ENCODE measurements at places on chromosomes 6 and 20.
A peak's percentile ranks its signal among the peaks of the same experiment; 100 is the strongest.

DNA sequence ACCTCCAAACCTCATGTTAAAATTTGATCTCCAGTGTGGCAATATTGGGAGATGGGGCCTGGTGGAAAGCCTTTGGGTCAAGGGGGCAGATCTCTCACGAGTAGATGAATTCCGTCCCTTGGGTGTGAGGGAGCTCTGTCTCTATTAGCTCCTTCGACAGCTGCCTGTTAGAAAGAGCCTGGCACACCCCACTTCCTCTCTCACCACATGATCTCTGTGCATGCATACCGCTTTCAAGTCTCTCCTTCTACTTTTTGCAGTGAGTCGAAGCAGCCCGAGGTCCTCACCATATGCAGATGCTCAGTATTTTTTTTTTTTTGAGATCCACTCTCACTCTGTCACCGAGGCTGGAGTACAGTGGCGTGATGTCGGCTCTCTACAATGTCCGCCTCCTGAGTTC is 176.9 kb downstream of the SYNDIG1 start:
- peak; percentile 28 for DNase-seq

DNA sequence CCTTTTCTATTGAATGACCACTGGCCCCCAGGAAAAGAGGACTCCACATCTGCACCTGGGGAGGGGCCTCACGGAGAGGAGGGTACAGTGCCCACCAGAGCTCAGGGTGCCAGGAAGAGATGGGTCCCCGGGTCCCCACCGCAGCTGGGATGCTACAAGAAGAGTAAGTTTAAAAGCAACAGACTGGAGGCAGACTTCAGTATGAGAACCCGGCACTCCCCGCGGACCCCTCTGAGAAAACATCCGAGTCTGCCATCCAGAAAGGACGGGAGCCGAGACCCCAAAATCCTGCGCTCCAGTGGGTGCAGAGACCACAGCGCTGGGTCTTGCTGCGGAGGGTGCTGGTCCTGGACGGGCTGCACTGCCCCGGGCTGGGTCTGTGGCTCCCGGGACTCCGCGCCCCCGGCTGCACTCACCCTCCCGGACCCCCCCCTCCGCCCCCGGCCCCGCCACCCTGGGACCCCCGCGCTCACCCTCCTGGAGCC is 350 bp downstream of the HELZ2 start:
- DNase-seq: no peak

GRCh38 chr6:91420243-91420642 is 833.4 kb upstream of the MAP3K7 start:
- DNase-seq: no peak

- peak; percentile 88 for DNase-seq
Measured at GRCh38 chr6:43070028-43070632, 6.0 kb upstream of the PTK7 start.

DNA sequence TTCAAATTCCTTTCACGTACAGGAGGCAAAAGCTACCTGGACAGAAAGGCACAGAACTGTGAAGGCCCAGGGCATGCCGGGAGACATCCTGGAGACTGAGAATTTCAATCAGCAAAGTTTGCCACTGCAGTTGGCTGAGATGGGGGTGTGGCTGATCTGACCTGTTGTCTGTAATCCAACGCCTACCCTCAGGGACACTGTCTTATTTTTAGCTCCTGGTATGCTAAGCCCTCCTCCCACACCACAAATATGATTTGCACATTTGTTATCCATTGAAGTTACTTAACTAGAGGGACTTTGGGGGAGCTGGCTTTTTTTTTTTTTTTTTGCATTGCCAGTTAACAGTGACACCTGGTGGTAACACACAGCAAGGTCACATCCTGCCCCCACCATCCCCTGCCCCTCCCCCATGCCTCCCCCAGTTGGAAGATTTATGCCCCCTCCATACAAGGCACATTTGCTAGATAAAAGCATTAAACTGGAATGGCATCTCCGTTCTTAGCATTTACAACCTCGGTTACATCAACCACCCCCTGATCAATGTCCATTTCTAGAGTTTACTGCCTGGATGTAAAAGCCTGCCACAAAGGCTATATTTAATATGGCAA is 40.4 kb downstream of the TTI1 start:
- peak; percentile 67 for DNase-seq

GRCh38 chr6:97437087-97437486 is 154.1 kb upstream of the MMS22L start:
- peak; percentile 51 for DNase-seq

DNA sequence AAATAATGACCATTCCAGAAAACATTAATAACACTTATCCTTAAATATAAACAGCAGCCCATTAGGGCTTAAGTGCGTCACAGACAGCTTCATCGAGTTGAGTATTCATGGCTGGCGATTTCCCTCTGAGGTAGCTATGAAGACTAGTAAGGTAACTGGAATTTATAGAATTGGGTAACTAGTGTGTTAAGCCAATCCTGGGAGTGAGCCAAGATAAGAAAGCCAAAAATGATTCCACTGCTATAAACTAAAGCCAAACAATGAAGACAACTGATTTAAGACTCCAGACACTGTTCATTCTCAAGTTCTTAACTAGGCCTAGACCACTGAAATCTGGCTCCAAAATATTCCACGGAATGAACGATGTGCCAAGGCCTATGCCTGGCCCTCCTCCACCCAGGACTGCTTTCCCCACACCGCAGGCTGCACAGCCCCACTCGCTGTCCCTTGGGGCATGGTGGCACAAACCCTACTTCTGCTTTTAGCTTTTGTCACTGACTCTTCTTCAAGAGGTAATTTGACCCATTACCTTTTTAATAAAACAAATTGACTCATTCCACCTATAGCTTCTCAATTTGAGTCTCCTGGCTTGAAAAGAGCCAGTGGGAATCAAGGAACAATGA is 66.0 kb downstream of the BLOC1S5 start:
- no peak for DNase-seq

DNA sequence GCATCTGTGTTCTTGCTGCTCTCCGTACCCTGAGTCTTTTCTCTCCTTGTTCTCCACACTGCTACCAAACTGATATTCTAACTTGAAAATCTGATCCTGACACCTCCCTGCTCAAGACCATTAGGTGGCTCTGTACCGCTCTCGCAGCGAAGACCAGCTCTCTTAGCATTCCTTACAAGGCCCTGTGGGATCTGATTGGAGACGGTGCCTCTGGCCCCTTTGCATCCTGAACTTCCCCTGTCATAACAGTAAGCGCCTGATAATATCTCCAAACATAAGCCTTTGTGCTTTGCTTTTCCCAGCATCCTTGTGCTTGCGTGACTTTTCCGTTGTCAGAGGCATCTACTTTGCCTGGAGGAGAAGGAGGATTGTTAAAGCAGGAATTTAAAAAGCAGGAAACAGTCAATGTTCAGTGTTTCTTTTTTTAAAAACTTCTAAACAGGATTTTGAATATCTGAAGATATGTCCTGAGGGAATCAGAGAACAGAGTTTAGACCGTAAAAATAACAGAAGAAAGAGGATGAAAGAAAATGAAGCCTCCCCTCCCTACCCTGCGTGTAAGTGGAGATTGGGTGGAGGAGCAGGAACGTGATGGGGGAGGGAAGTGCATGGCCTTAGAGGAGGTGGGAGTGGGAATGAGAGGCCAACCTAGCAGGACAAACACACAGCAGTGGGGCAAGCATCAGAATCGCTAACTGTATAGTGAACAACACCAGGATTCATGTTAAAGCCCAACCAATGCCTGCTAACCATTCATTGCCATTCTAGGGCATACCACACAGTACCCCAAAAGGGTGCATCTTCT is 89.2 kb upstream of the STMND1 start:
- DNase-seq: no peak

DNA sequence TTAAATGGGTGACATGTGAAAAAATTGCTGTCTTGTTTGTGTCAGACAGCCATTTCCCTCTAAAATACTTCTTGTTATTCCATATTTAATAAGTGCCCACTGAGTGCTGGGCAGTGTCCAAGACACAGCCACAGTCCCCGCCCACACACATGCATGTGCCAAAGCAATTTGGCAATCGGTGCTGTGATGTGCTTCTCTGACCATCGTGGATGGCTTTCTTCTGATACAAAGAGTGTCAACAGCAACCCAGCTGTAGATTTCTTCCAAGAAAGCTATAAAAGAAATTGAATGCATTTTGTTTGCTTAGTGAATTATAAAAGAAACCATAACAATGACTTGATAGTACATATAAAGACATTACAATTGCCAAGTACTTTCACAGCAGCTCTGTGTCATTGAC is 140.5 kb upstream of the ATXN1 start:
- peak; percentile 40 for DNase-seq

DNA sequence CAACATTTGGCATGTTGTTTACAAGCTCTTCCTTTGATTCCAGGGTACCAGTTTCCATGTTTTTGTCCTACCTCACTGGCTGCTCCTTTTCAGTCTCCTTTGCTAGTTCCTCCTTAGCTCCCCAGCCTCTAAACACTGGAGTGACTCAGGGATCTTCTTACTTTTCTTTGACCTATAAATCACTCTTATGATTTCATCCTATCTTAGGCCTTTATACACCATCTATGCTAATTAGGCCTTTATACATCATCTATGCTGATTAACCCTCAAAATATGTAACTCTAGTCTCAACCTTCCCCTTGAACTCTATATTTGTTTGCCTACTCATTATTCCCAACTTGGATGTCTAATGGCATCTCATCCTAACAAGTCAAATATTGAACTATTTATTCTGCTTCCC is 9.5 kb downstream of the TMEM30A start:
- DNase-seq: no peak

GRCh38 chr6:28209753-28210535 is 15.1 kb upstream of the ZSCAN9 start:
- DNase-seq: no peak

GRCh38 chr20:24339210-24339641 is 130.2 kb upstream of the SYNDIG1 start:
- DNase-seq: no peak

GRCh38 chr20:32971703-32972161 is 32.5 kb downstream of the SUN5 start:
- peak; percentile 52 for DNase-seq

GRCh38 chr20:17571153-17571527 is 1.3 kb downstream of the DSTN start:
- DNase-seq: peak; percentile 82

DNA sequence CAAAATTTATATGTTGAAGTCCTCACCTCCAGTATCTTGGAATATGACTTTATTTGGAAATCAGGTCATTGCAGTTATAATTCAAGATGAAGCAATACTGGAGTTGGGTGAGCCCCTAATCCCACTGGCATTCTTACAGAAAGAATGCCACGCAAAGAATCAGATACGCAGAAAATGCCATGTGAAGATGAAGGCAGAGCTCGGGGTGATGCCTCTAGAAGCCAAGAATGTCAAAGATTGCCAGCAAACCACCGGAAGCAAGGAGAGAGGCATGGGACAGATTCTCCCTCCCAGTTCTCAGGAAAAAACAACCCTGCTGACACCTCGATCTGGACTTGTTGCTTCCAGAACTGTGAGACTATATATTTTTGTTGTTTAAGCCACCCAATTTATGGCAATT is 273.4 kb upstream of the CITED2 start:
- no peak for DNase-seq

DNA sequence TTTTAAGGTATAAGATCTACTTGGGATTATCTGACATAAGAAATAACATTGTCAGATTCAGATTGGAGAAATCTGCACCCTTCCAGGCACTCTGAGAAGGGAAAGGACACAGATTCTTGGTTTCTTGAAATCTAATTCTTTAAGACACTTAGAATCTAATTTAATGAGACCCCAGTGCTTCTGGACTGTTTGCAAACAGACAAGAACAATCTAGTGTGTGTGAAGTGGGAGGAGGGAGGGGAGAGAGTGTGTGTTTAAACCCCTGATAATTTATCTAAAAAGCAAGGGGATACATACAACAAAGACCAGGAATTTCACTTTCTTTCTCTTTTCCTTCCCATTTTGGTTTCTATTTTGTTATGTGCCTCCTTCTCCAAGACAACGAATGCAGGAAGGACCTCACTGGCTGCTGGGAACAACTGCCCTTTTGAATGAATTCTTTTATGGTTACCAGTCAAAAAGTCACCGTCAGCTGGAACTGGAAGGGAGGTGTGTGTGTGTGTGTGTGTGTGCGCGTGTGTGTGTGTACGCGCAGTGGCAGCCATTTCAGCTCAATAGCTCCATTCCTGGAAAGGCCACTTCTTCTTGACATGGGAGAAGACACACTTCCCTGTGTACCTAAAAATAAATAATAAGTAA is 129.4 kb downstream of the BCAS1 start:
- peak; percentile 50 for DNase-seq

GRCh38 chr6:25175196-25175595 is 104.0 kb upstream of the CARMIL1 start:
- no peak for DNase-seq

- no peak for DNase-seq
Measured at GRCh38 chr20:62155428-62156253, 12.1 kb downstream of the SS18L1 start.

DNA sequence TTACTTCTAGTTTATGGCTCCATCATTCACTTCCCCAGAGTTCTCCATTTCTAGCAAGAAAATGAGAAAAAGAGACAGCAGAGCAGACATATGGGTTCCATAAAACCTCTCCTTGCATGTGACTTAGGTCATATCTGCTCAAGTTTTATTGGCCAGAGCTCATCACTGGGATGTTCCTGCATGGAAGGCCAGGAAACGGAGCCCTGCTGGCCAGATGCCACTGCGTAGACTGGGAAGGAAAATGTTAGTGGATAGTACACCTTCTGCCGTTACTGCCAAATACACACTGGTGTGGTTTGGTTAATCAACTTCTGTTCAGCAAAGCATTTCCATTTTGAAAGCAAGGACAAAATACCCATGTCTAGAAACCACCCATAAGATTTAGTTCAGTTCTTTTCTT is 220.6 kb upstream of the TSHZ2 start:
- no peak for DNase-seq

GRCh38 chr20:12316794-12317193 is 399.1 kb downstream of the BTBD3 start:
- DNase-seq: no peak

DNA sequence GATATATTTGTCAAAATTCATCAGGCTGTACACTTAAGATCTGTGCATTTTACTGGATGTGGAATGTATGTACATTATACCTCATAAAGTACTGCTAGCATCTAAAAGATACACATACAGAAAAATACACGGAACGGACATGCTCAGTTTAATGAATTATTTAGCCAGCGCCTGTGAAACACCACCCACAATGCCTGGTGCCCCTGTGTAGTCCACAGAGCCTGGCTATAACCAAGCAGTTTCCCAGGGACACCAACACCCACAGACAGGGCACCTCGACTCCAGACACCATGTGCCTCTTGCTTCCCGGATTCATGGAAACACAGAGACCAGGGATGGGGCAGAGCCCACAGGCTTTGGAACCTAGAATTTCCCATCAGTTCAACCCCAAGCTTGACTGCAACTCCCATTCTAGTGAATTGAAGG is 17.4 kb upstream of the ARMC12 start:
- peak; percentile 54 for DNase-seq

DNA sequence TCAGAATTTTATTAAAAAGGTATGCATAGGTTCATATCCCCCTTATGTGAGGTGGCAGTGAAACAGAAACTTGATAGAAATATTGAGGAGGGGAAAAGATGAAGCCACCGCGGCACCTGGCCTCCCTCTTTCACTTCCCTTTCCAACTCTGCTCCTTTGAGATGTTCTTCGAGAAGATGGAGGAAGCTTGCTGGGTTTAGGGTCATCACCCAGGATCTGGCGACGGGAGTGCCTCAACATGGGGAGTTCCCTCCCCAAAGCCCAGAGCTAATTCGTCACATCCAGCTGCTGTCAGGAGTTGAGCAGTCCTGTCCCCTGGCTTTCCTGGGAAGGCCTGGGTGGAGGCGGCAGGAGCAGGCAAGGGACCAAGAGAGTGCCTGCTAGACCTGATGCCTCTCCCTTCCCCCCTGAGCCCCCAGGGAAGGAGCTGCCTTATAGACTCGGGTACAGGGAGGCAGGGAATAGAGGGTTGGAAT is 29.1 kb downstream of the RREB1 start:
- DNase-seq: no peak

GRCh38 chr20:53608071-53608455 is 14.4 kb upstream of the ZNF217 start:
- DNase-seq: no peak
